Stimulated activated CD4-positive, alpha-beta T cell treated with anti-CD3 and anti-CD28 coated beads, TNF-alpha, amount 100 ng/mL, for 1 hour (primary cell): ENCODE measurements at places on chromosomes 7 and 10.

GRCh38 chr10:130206216-130206737, 70.1 kb downstream of the GLRX3 start:
- no peak for DNase-seq

DNA sequence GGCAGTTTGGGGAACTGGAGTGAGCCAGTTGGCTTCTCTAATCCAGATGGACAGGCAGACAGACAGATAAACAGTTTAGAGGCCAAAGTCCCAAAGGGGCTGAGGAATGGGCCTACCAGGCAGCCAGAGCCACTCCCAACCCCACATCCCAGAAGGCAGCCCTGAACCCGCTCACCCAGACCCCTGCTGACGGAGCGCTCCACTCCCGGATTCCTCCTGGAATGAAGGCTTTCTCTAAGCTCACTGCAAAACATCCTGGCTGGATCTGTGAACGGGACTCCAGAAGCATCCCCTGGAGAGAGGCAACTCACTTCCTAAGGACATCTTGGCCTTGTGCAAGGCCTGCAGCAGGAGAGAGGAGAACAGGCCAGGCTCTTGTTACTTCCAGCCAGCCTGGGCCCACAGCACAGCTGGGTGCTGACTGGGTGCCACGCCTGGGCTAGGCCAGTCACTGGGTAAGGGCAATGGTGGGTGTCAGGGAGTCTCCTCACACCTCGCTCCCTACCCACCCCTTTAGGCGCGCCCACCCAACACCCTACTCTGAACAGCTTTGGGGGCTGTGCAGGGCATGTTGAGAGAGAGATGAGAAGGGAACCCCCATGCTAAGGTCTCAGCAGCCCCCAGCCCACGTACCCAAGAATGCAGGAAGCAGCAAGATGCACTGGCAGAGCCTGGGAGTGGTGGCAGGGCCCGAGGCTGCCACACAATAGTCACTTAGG, 168.6 kb upstream of the ZMIZ1 start:
- no peak for DNase-seq

GRCh38 chr10:7409045-7409731, 1.6 kb downstream of the SFMBT2 start:
- DNase-seq: no peak

- no peak for DNase-seq
Measured at GRCh38 chr10:49024484-49024883, 84.8 kb upstream of the LRRC18 start.

DNA sequence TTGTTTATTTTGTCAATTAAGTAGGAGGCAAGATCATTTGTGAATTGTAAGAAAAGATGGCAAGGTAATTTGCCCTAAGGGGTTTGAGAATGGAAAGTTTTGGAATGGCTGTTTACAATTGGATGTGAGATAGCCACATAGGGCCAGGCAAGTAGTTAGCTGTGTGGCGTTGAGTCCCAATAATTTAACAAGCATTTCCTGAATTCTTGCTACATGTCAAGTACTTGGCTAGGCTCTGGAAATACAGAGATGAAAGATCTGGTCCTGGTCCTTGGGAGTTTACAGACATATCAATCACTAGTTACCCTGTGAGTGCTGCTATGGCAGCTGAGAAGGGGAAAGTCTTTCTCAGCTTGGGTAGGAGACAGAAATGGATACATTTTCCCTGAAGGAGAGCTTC, 401.6 kb downstream of the SUGCT start:
- DNase-seq: no peak

GRCh38 chr10:79144351-79145173, 75.8 kb downstream of the ZMIZ1 start:
- DNase-seq: no peak

DNA sequence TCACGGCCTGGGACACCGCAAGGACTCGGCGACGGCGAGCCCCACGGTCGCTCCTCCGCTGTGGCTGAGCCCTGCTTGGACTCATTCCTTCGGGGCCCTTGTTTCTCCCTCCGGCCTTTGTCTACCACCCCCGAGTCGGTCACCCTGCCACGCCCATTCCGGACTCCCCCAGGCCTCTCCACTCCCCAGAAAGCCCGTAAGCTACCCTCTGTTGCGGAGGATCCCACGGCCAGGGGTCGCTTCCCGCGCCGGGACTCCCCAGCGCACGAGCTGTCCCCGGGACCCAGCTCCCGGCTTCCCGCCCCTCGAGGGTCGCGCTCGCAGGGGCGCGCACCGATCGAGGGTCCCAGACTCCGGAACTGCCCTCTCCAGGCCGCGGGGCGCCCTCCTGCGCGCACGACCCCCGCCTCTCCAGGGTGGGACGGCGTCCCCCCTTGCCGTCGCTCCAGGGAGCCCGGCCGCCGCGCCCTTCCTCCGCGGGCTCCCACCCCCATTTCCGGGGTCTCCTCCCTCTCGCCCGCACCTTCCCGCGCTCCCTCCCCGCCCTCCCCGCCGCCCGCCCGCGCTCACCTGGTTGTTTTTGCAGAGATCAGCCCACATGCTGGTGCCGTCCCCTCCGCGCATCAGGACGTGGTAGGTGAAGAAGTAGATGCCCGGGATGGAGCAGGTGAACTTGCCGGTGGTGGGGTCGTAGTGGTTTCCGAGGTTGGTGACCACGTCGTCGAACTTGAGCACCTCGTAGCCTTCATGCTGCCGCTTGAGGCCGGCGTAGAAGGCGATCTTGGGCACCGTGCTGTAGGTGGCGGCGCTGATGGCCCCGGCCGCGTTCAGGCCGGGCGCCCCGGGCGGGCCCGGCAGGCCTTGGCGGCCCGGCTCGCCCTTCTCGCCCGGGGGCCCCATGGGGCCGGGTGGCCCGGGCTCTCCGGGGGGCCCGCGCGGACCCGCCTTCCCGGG, 1.5 kb downstream of the C1QL3 start:
- DNase-seq: no peak

DNA sequence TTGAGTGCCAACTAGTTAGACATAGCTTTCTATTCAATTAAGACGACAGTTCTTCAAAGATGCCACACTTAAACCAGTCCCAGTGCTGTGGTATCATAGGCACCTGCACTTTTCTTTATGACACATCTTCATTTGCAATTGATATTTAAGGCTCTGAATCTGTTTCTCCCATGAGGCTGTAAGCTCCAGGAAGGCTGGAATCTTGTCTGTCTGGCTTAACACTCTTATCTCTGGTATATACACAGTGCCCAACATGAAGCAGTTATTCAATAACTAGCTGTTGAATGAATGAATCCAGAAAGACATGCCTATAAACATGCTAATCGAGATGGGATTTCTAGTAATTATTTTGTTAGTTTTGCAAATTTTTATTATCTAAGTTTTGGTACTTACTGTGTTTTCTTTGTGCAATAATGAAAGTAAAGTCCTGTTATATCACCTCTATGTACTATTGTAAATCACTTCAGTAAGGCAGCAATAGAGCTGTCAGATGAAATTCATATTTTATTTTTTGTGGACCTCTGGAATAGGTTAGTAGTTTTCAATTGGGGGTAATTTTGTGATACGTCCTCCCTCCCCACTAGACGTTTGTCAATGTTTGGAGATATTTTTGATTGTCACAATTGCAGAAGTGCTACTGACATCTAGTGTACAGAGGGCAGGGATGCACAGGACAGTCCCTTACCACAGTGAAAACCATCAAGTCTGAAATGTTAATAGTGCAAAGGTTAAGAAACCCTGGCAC, 51.3 kb upstream of the STEAP4 start:
- DNase-seq: no peak

- DNase-seq: no peak
Measured at GRCh38 chr7:23594879-23595604, 2.1 kb upstream of the CCDC126 start.

DNA sequence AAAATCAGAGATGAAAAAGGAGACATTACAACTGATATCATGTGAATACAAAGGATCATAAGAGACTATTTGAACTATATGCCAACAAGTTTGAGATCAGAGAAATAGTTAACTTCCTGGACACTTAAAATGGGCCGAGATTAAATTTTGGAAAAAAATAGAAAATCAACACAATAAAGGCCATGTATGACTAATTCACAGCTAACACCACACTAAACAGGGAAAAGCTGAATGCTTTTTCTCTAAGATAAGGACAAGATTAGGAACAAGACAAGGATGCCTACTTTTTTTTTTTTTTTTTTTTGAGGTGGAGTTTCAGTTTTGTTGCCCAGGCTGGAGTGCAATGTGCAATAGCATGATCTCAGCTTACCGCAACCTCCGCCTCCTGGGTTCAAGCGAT, 151.4 kb upstream of the MAGI2 start:
- no peak for DNase-seq

- DNase-seq: no peak
Measured at GRCh38 chr10:89554433-89554832, 19.0 kb upstream of the SLC16A12 start.

DNA sequence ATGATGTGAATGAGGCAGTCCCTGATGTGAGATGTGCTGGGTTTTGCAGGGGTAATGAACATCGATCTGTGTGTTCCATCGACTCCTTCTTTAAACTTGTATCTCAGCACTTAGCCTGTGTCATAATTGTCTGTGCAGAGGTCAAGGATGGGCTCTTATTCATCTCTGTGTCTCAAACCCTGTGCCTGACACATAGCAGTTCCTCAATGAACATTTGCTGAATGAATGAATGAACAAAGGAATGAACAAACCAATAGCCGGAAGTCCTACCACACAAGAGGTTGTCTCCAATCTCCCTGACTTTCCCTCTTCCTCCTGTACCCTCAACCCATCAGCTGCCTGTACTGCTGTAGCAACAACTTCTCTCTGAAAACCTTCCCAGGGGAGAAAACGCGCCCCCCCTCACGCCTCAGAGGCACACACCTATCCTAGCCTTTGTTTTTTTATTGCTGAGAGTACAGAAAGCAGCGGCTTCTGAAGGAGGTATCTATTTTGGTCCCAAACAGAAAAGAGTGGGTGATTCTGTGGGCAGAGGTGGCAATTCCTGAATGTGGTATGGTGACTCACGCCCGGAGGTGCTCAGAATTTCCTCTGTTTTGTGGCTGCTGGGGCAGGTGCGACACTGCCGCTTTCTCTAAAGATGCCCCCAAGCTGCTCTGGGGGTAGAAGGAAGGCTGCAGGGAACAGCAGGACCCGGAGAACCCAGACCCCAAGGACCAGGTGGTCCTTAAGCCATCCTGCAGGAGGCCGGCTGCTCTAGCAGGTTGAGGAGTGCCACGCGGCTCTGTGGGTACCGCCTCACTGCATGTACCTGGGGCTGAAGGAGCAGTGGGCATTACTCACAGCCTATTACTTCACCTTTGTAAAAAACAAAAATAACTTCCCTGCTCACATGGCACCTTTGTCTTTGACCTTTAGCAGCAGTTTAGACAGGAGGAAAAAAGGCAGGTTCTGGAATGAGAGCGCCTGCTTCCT, 9.6 kb downstream of the IL2RA start:
- DNase-seq: peak; percentile 59

GRCh38 chr10:100742076-100742771, 3.2 kb upstream of the PAX2 start:
- no peak for DNase-seq

- peak; percentile 38 for DNase-seq
Measured at GRCh38 chr7:156892081-156892800, 742 bp downstream of the LMBR1 start.

GRCh38 chr10:124417895-124418725, 613 bp downstream of the OAT start:
- DNase-seq: no peak

DNA sequence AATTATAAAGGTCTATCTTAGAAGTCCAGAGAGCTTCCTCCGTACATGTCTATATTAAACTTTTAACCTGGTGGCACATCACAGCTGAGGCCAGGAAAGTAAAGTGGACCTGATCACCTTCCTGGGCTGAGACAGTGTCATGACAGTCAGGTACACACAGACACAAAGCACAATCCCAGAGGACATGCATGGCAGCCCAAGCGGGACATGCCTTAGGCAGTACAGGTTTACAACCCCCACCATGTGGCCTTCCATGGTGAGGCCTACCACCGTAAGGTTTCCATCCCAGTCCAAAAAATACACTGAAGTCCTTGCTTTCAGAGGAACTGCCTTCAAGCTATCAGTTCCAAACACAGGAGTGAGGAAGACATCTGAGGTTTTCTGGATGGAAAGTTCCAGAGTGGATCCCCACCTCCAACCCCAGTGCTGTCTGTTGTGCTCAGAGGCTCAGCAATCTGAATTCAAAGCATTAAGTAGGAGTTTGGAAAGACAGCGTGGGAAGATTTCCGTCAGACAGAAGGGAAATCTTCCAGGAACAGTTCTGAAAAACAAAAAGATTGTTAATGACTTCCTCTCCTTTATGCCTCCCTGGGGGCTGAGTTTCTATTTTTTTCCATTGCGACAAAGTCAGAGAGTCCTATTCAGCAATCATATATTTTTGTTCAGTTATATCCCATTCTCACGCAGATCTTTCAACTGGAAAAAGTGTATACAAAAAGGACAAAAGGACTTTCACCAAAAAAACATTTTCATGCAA, 20.1 kb downstream of the IFIT3 start:
- no peak for DNase-seq

DNA sequence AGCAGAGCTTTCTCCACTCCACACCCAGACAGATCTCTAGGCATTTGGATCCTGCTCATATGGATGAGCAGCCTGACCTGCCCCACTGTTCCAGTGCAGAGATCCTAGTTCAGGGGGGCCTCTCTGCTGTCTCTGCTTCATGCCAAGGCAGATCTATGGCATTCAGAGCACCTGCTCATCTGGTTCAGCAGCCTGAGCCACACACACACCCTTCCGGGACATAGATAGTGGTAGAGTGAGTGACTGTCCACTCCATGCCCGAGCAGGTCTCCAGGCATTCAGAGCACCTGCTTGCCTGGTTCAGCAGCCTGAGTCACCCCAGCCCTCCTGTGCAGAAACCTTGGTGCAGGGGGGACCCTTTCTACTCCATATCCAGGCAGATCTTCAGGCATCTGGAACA, 54.3 kb upstream of the ZNF800 start:
- DNase-seq: no peak

DNA sequence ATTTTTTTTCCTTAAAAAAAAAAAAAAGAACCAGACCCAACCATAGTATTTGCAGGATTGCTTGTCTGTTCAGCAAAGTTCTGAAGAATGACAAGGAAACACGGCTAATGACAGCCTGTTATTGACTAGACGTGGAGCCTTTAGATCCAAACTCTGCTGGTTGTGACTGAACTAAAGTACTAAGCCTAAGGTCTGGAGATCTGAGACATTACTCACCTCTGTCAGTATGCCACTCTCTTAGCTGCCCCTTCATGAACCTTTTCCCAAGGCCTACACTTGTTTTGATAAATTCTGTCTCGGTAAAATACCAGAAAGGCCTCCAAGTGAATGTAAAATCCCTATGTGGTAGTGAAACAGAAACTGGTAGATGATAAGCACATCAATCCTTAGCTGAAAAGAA, 101.0 kb downstream of the CABCOCO1 start:
- no peak for DNase-seq

DNA sequence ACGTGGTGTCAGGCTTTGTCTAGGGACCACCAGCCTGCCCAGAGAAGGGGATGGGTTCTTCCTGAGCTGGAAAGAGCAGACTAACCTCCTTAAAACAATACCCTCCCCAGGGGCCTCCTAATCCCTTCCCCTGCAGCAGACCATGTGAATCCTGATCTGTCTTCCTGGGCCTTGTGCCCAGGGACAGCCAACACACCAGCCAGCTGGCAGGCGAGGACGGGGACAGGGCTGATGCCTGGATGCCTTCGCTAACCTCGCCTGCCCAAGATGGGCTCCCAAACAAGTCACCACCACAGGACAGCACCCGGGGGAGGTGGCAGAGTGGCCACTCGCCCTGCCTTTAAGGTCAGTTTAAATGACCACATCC, 17.6 kb downstream of the PODXL start:
- DNase-seq: no peak
